ENCODE measurements at places on chromosomes 5 and 9.
A peak's percentile ranks its signal among the peaks of the same experiment; 100 is the strongest.

DNA sequence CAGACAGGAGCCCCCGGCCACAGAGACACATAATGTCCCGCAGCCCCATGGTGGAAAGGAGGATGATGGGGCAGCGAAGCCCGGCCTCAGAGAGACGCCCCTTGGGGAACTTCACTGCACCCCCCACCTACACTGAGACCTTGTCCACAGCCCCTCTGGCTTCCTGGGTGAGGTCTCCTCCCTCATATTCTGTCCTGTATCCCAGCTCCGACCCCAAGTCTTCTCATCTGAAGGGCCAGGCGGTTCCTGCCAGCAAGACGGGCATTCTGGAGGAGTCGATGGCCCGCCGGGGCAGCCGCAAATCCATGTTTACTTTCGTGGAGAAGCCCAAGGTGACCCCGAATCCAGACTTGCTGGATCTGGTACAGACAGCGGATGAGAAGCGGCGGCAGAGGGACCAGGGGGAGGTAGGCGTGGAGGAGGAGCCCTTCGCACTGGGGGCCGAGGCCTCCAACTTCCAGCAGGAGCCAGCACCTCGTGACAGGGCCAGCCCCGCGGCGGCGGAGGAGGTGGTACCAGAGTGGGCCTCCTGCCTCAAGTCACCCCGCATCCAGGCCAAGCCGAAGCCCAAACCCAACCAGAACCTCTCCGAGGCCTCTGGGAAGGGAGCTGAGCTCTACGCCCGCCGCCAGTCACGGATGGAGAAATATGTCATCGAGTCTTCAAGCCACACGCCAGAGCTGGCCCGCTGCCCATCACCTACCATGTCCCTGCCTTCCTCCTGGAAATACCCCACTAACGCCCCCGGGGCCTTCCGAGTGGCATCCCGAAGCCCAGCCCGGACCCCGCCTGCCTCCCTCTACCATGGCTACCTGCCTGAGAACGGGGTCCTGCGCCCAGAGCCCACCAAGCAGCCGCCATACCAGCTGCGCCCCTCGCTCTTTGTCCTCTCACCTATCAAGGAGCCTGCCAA, 8.9 kb downstream of the SYNPO start:
- H3K27ac ChIP-seq: no peak overlapping the region
- no peaks in the 10 kb centered on the region for H3K4me1 ChIP-seq
- H3K27me3 ChIP-seq: no peaks in the 10 kb centered on the region
- H3K36me3 ChIP-seq: no peaks in the 10 kb centered on the region
- no peak for DNase-seq
- H3K4me3 ChIP-seq: no peak overlapping the region

DNA sequence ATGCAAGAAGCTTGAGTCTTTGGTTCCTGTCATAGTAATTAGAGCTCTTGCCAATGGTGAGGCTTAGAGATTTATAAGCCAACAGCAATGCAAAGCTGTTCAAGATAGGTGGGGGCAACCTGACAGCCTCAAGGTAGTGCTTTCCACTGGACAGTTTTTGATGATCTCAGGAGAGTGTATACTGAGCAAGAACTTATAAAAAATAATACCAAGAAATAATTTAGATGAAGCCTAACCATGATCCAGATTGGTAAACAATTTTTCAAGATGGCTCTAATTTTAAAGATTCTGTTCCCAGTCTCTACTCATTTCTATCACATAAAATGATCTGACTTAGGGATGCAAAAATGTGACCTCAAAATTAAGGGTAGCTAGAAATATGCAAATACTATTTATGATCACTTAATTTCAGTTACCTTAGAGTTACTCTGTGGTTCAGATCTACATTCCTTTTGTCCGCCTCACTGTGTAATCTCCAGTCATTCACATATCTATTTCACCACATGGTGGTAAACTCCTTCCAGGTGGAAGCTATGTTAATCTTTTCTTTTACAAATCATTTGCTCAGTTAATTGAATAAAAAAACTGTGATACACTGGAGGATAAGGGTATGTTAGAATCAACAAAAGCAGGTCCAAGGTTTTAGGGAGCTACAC, 1228.0 kb upstream of the C9orf72 start:
- H3K36me3 ChIP-seq: no peaks in the 10 kb centered on the region
- H3K27ac ChIP-seq: no peak overlapping the region
- DNase-seq: no peak
- H3K4me3 ChIP-seq: no peak overlapping the region
- H3K27me3 ChIP-seq: no peaks in the 10 kb centered on the region
- H3K4me1 ChIP-seq: no peaks in the 10 kb centered on the region

GRCh38 chr5:41834506-41834905, 35.7 kb downstream of the OXCT1 start:
- peaks cover 27% of the 10 kb centered on the region for H3K36me3 ChIP-seq
- H3K4me3 ChIP-seq: no peak overlapping the region
- H3K27me3 ChIP-seq: no peaks in the 10 kb centered on the region
- no peak for DNase-seq

DNA sequence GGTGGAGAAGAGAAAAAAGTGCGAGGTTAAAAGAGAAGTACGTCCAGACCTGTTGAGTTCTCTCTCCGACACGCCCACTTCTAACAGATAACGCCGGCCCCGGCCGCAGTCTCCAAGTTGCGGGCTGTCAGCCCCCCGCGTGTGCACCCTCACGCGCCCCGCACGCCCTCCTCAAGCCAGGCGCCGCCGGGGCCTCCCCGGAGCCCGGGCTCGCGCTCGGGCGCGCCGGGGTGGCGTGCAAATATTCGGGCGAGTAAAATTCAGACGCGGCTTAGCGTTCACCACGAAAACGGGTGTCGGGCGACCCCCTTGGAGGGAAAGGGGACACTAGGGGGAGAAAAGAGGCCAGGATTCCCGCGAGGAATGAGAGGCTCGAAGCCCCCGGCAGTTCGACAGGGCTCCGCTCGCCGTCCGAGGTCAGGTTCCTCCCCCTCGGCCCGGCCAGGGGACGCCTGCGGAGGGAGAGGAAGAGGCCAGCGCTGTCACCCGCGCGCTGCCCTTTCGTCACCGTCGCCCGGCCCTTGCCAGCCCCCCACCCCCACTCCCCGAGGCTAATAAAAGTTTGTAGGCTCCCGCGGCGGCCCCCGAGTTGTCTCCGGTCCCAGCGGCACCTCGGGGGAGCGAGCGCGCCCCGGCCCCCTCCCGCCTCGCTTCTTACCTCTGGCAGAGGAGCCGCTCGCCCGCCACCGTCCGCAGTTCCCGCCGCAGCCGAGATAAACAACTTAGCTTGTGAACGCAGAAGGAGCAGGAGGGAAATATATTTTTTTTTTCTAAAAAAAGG, 743 bp downstream of the NR3C1 start:
- peak; percentile 59 for DNase-seq
- H3K4me3 ChIP-seq: peak overlapping the region; percentile 77
- H3K36me3 ChIP-seq: peaks cover 21% of the 10 kb centered on the region
- peaks cover 24% of the 10 kb centered on the region for H3K4me1 ChIP-seq

GRCh38 chr9:81490605-81491331, 198.6 kb downstream of the TLE1 start:
- H3K4me3 ChIP-seq: no peak overlapping the region
- H3K4me1 ChIP-seq: no peaks in the 10 kb centered on the region
- no peak overlapping the region for H3K27ac ChIP-seq
- no peaks in the 10 kb centered on the region for H3K36me3 ChIP-seq

- peak overlapping the region; percentile 98 for H3K27ac ChIP-seq
- peaks cover 19% of the 10 kb centered on the region for H3K36me3 ChIP-seq
- DNase-seq: no peak
- H3K27me3 ChIP-seq: no peaks in the 10 kb centered on the region
- H3K4me1 ChIP-seq: peaks cover 12% of the 10 kb centered on the region
Measured at GRCh38 chr5:141969783-141970771, 1.2 kb downstream of the RNF14 start.

GRCh38 chr9:83536332-83536731, 1.9 kb downstream of the FRMD3 start:
- no peaks in the 10 kb centered on the region for H3K36me3 ChIP-seq
- DNase-seq: no peak
- H3K4me1 ChIP-seq: no peaks in the 10 kb centered on the region
- H3K27me3 ChIP-seq: peaks cover 11% of the 10 kb centered on the region
- no peak overlapping the region for H3K4me3 ChIP-seq

DNA sequence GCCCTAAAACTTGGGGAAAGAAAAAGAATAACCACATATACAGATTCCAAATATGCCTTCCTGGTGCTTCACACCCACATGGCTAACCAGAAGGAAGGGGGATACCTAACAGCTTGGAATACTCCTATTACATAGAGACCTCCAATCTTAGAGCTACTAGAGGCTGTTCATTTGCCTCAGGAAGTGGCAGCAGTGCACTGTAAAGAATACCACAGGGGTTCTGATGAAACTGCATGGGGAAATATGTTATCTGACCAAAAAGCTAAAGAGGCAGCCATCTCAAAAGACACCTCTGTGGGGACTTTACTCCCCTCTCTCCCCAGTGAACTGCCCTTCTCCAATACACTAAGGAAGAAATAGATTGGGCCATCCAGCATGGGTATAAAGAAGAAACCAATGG, 66.4 kb downstream of the CDKN2A start:
- no peaks in the 10 kb centered on the region for H3K27me3 ChIP-seq
- no peak overlapping the region for H3K27ac ChIP-seq
- no peak for DNase-seq
- no peak overlapping the region for H3K4me3 ChIP-seq

DNA sequence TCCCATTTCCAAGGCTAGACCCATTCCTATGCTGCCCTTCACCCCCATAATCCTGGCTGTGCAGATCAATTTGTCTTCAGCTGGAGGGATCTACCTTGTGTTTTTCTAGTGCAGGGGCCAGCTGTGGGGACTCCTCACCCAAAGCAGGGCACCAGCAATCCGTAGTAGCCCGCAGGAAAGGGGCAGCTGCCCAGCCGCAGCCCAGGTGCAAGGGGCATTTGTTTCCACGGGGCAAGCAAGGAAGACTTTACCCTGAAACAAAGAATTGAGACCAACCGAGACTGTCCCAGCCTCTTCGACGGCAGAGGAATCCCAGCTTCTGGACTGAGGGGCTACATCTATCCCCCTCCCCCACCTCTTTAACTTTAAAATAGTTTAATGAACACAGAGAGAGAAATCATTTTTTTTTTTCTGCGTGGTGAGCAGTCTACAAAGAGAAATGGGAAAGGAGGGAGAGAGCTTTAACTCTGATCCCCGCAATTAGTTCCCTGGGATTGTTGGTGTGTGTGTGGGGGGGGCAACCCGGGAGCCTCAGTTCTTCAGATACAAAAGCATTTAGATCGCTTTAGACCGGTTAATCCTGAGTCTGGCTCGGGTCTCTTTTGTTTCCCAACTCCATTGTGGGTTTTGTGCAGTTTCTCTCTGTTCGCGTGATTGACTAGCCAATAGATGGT, 10.6 kb upstream of the LHX2 start:
- no peak overlapping the region for H3K4me3 ChIP-seq
- H3K27me3 ChIP-seq: peaks cover 65% of the 10 kb centered on the region
- H3K27ac ChIP-seq: no peak overlapping the region
- peaks cover 30% of the 10 kb centered on the region for H3K4me1 ChIP-seq
- no peak for DNase-seq

DNA sequence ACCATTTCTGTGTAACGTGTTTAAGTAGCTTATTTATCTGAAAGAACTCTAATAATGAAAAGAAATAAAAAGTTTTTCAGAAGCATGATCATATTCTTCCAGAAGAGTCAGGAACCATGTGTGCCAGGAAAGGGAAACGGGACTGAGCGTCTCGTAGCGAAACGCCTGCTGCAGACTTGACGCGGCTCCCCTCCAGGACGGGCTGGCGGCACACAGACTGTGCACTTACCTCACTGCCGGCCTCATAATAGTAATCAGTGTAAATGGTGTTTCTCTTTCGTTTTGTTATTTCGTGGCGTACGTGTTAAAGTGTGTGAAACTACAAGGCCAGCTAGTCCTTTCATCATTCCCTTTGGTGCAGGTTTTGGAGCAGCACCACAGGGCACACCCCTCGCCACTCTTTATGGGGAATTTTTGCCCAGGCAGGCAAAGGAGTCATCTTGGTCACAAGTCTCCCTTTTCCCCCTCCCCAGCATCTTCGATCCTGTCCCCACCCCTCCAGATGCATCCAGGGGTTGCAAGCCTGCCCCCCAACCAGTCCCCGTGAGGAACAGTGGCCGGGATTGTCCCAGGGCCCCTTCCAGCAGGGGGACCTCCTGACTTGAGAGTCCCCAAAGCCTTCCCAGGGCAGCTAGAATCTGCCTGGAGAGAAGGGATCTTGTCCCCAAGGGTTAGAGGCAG, 233.1 kb downstream of the FANCC start:
- no peaks in the 10 kb centered on the region for H3K36me3 ChIP-seq
- H3K27ac ChIP-seq: no peak overlapping the region
- no peak overlapping the region for H3K4me3 ChIP-seq

DNA sequence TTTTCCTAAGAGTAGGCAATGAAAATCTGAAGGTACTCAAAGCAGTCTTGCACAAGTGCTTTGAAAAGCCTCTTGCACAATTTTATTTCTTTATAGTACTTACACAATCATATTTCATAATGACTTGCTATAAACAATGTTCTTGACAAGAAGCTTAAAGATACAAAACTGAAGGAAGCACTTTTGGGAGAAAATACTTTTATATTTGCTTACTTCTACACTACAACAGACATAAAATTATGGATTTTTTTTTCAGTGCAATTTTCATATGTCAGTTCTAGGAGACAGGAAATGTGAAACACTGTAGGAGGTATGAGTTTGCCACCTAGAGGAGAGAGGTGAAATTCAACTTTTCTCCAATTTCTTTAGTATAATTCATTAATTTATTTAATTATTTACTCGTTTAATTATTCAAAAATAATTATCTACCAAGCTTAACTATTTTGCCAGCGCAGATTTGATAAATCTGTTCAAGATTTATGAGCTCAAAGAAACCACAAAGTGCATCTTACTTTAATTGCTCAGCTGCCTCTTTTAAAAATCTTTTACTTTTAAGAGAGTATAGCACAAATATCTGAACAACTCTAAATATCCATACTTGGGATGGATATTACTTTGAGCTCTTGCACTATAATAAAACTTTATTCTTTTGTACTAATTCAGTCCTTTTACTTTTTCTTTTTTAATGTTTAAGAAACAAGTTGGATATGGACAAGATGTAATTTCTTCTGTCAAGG, 29.0 kb upstream of the CDKN2B start:
- H3K36me3 ChIP-seq: no peaks in the 10 kb centered on the region
- H3K27me3 ChIP-seq: peaks cover 3% of the 10 kb centered on the region
- no peak overlapping the region for H3K27ac ChIP-seq
- H3K4me3 ChIP-seq: no peak overlapping the region
- no peak for DNase-seq
- H3K4me1 ChIP-seq: peaks cover 6% of the 10 kb centered on the region

DNA sequence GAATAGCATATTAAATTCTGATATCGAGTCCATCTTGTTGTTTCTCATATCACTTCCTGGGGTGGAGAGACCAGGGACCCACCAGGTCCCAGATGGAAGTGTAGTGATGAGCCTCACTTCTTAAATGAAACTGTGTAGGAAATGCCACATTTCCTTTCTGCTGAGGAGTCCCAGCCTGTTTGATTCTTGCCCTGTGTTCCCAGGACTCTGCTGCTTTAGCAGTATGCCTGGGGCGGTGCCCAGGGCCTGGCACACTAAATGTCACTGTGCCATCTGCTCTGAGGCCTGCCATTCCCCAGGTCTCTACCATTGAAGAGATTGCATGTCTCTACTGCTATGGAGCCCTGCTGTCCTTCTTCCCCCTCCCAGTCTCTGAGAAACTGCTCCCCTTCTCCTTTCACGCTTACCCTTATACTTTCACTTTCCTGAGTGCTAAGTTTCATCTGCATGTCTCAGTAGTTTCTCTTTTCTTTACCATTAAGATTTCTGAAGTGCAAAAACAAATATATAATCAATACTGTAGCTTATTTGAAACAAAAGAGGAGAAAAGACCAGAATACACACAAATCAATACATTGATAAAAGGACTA, 260.4 kb downstream of the GABRB2 start:
- H3K27me3 ChIP-seq: peaks cover under 1% of the 10 kb centered on the region
- no peak for DNase-seq
- H3K4me1 ChIP-seq: no peaks in the 10 kb centered on the region
- H3K36me3 ChIP-seq: no peaks in the 10 kb centered on the region
- H3K4me3 ChIP-seq: no peak overlapping the region

Measured in natural killer cell (primary cell).